Activated CD4-positive, alpha-beta T cell treated with anti-CD3 and anti-CD28 coated beads, Interleukin-2, amount 50 U/mL, for 24 hours (primary cell): ENCODE measurements at places on chromosomes 5 and 9.

GRCh38 chr5:178434851-178435250 lies 155.3 kb downstream of the COL23A1 start:
- DNase-seq = no peak

GRCh38 chr5:5523066-5523505 lies 100.6 kb downstream of the ICE1 start:
- peak; percentile 7 for DNase-seq

DNA sequence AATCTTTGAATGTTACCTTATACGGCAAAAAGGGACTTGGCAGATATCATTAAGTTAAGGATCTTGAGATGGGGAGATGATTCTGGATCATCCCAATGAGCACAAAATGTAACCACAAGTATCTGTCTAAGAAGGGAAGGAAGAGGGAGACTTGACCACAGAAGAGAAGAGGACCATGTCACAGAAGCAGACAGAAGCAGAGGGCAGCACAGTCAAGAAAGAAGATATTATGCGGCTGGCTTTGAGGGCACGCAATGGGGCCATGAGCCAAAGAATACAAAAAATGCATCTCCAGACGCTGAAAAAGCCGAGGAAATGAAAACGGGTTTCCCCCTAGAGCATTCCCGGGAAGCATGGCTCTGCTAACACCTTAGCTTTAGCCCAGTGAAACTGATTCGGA lies 225.3 kb downstream of the NR2F1-AS1 start:
- DNase-seq = no peak

DNA sequence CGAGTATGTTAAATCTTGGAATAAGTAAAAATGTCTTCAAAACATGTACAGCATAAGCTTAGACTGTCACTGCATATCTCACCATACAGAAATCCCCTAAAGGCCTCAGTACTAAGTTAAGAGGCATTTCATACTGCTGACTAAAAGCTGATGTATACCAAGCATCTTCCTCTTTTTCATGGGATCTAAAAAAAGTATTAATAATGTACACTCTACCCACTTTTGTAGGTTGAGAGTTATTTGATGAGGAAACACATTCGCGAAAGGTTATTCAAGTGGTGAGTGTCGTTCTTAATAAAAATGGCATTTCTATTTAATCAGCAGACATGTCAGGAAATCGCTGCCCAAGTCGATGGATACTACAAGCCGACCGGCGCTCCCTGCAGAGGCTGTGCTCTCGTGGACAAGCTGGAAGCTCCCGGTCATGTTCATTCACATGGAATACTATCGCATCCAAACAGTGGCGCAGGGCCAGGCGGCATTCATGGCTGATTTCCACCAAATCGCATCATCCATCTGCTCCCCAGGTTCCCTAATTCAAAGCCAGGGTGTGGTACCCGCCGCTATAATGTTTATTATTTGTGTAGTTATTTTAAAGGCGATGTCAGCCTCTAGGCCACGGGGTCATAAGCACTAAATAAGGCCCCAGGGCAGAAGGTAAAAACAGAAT lies 724 bp downstream of the SGTB start:
- DNase-seq = no peak

GRCh38 chr5:20680718-20681302 lies 692.8 kb upstream of the CDH18 start:
- DNase-seq = no peak

GRCh38 chr9:131167146-131167692 lies 41.8 kb downstream of the NUP214 start:
- DNase-seq = no peak

DNA sequence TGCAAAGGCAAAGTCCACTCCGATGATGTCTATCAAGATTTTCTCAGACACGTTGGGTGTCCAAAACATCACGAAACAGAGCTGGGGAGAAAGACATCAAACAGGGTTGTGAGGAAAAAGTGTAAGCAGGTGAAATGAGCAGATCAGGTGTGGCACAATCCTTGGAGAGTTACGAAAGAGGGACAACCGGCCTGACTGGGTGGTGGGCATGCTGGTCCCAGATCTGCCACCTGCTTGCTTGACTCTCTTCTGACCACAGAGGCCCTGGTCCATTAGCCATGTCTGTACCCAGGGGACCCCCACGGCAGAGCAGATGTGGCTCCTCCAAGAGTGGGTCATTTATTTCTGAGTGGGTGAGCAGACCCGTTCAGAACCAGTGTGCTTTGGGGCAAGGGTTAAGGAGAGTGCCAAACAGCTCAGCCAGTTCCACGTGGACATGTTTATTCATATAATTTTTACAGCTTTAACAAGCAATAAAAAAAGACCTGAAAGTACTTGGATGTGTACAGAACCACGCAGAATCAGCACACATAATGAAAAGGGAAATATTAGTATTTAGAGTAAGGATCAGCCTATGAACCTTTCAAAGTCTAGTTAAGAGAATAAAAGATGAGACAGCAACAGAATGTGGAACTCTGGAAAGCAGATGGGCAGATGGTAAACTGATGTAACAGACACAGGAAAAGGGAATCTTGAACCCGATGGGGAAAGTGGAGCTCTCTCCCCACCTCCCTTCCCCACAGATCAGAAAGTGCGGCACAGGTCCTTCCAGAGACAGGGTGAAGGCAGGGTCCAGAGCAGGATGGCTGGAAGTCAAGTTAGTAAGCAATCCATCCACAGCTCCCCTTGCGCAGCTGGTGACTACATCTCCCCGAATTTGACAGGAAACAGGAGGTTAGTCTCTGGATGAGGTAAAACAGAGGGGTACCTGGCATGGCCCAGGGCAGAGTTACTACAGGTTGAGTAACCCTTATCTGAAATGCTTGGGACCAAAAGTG lies 52.5 kb downstream of the OTULIN start:
- no peak for DNase-seq

DNA sequence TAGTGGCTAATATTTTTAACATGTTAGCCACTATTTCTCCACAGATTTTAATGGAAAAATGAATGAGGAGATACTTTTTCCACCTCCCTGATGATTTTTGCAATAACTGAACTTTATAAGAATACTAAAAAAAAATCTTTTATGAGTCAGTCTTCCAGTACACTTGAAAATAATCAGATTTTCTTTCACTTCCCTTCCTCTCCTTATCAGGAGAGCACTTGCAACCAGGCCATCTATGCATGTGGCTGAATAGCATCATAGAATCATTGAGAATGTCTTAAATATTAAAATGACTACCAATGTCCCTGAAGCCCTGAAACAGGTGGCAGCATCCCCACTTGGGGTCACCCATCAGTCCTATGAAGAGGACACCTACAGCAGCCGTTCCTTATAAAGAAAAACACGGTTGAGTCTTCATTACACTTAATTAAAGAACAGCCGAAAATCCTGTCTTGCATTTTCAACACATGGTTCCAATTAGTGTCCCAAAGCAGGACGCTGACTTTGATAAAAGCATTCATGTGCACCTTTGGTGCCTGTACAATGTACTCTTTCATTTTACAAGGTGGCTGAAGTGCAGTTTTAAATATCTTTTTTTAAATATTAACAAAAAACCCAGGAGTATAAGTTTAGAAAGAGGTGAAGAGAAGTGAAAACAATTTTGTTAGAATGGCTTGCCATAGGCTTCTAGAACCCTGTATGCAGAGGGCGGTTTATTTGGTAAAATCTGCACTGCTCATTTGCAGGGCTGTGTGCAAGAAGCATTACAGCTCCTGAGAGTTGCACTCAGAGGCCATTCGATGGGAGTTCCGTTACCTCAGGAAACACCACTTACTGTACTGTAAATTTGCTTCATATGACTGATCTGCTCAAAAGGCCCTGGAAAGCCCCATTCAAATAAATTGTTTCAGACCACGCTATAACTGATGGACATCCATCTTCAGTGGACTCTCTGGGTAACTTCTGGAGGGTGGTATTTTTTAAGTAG lies 106.9 kb upstream of the VCAN start:
- no peak for DNase-seq

DNA sequence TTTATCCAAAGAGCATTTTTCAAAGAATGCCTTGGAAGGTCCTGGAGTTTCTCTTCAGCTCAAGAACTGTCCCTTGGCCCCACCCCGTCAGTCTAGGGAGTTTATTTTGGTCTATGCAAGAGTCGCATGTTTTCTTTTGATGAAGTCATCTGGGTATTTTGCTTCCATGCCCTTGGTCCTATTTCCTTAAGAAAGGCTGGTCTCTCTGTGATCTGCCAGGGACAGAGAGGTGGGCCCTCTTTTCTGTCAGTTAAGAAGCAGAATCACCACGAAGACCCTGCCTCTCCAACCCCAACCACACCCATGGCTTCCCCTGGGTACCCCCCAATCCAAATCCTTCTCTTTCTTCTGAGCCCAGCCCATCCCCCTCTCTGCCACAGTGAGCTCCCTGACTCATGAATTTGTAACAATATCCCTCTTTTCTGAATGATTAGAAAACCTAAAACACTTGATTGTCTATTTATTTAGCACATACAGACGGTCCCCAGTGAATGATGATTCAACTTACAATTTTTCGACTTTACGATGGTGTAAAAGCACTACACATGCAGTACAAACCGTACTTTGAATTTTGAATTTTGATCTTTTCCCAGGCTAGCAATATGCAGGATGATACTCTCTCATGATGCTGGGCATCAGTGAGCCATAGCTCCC lies 163.5 kb upstream of the ADRA1B start:
- DNase-seq = no peak

- DNase-seq = no peak
Measured at GRCh38 chr5:136133222-136133921, 727 bp downstream of the SMAD5 start.

- DNase-seq = no peak
Measured at GRCh38 chr5:134508521-134509195, 16.8 kb upstream of the JADE2 start.

- peak; percentile 27 for DNase-seq
Measured at GRCh38 chr5:143066556-143067281, 296.5 kb downstream of the ARHGAP26 start.

DNA sequence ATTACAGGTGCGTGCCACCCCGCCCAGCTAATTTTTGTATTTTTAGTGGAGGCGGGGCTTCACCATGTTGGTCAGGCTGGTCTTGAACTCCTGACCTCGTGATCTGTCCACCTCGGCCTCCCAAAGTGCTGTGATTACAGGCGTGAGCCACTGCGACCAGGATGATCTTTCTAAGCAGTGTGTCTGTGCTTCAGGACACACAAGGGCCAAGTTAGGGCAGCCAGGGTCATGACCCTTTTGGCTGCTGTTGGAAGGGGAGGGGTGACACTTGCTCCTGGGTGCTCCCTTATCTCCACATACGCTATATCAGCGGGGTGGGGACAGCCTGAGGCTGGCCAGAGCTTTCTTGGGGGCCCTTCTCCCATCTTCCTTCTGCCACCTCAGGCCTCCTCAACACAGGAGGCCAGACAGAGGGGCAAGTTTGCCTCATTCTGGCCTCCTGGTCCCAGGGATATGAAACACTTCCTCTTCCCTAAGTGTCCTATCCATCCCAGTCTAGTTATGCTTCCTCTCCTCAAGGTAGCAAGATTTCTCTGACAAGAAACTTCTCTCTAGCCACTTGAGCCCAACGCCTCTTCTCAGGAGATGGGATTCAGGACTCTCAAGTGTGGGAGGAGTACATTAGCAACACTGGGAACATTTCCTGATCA lies 1.9 kb upstream of the ZNF79 start:
- no peak for DNase-seq

GRCh38 chr5:56737002-56737621 lies 78.2 kb upstream of the MAP3K1 start:
- DNase-seq = no peak

GRCh38 chr9:123234853-123235252 lies 33.5 kb downstream of the STRBP start:
- DNase-seq = no peak

- no peak for DNase-seq
Measured at GRCh38 chr5:76086095-76086494, 2.9 kb downstream of the SV2C start.

GRCh38 chr9:75152416-75152815 lies 64.1 kb downstream of the OSTF1 start:
- no peak for DNase-seq

GRCh38 chr5:111596705-111597104 lies 84.4 kb upstream of the STARD4 start:
- DNase-seq = no peak

GRCh38 chr5:17304282-17304681 lies 86.9 kb downstream of the BASP1 start:
- DNase-seq = no peak

GRCh38 chr9:16074963-16075362 lies 522.1 kb downstream of the CCDC171 start:
- no peak for DNase-seq

DNA sequence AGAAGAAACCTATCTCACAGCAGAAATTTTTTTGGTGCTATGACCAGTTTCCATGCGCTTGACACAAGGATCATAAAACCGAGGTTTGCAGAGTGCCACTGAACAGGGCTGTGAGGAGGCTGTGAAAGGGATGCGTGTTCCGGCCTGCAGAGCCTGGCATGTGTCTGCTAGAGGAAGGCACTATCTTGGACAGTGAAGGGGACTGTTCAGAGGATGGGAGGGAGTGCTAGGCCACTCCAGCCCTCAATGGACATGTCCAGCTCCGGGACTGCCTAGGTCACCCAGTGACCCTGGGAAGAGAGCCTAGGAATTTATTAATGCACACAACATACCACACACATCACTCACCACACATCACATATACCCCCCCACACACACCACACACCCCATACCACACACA lies 275.9 kb downstream of the GADD45G start:
- DNase-seq = no peak

GRCh38 chr5:122775550-122776542 lies 966 bp downstream of the SNX2 start:
- DNase-seq = no peak

GRCh38 chr5:173317091-173317730 lies 11.0 kb downstream of the STC2 start:
- no peak for DNase-seq

GRCh38 chr5:38827525-38827924 lies 18.3 kb upstream of the OSMR start:
- no peak for DNase-seq

- DNase-seq = no peak
Measured at GRCh38 chr5:40720069-40720468, 35.7 kb downstream of the TTC33 start.

DNA sequence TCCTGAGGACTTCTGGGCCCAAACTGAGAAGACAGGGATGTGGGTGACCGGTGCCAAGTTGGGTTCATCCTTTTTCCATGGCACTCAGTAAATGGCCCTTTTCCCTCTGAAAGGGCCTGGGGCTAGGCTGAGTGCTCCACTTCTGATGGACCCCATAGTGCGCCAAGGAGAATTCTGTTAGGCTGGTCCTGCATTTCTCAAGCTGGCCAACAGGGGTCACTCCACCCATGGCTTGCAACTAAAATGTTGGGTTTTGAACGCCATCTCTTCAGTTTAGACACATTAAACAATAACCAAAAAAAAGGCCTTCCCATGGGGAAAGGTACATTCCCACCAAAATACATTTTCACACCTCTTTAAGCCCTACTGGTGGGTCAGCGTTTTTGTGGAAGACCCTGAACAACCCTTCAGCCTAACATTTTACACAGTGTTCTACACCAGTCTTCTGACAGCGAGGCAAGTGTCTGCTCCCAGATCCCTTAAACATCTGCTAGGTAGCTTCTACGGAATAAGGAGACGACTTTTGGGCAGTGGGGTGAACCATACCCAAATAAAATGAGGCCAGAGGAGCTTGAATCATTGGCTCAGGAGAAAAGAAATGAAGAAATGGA lies 27.3 kb downstream of the CNTFR start:
- no peak for DNase-seq
